EH (cell line): ENCODE measurements at places on chromosomes 2 and 18.

DNA sequence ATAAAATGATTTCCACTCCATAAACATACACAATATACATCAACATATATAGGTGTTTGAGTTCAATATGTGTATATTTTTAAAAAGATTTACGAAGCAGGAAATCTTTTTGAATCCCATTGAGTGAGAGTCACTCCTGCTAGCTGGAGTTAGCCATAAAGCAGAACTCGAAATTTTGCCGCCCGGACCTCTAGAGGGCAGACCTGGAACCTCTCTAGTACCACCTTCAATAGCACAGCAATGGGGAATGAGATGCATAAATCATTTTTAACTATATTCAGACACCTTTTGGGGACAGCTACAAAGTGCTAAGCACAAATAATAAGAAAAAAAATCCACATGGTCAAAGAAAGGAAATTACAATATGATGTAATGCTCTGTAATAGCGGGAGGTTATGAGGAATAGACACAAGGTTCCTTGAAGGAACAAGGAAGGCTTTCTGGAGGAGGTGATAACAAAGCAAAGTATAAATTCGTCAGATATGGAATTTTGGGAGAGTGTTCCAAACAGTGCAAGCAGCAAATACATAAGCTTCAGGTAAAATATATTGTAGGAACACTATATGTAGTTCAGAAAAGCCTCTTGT is 533.4 kb downstream of the ERBB4 start:
- DNase-seq, result peak; percentile 40

DNA sequence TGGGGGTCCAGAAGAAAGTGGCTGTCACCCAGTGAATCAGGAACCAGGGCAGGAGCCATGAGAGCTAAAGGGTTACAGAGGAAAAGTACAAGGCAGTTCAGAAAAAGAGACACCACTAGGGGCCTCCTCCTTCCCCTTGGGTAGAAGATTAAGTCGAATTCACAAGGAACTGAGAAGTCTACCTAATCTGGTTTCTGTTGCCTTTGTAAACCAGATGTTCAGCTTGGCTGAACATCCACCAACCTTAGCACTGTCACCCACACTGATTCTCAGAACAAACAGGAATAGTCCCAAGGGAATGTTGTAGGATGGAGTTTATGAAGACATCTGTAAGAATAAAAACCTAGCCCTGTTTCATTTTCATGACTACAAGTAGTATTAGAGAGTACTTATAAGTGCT is 90.4 kb upstream of the NOSTRIN start:
- DNase-seq, result no peak

DNA sequence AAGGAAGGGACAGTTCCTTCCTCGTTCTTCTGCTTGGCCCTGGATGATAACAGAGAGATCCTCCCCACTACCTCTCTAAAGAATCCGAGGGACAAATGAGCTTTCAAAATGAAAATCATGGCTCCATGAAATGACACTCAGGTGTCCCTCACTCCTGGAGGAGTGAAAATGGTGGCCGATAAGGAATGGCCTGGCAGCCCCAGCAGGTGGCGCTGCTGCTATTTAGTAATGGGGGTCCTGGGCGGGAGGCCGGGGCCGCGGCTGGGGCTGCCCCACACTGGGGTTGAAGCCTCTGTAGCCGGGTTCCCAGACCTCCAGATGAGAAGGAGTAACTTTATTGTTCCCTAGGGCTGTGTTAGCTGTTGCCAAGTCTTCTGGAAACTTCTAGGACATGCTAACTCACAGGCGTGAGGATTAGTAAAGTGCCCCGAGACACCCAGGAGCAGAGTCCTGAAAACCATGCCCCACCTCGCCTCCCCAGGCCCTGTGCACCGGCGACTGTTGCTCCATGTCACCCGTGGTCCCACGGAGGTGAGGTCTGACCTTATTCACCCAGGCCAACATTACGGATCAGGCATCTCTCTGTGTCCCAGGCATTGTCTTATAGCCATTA is 138.0 kb downstream of the CTIF start:
- DNase-seq, result peak; percentile 58

- DNase-seq, result peak; percentile 89
Measured at GRCh38 chr18:62526098-62527025, 3.5 kb downstream of the ZCCHC2 start.

- no peak for DNase-seq
Measured at GRCh38 chr18:39057423-39058064, 1491.9 kb upstream of the CELF4 start.

DNA sequence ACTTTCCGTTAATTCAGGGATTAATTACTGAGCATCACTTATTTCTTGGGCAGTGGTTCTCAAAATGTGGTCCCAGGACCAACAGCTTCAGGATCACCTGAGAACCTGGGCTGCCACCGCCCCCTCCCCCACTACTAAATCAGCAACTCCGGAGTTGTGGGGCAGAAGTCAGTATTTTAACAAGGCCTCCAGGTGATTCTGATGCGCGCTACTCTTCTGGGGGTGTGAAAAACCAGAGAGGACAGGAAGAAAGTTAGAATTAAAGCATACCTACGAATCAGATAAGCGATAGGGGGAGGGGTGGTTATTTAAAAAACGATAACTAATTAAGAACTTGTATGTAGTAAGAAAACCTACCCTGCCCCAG is 319 bp downstream of the ZSCAN30 start:
- DNase-seq, result no peak

GRCh38 chr18:13793819-13794218 is 30.1 kb upstream of the MC5R start:
- DNase-seq, result no peak

GRCh38 chr2:133643863-133644262 is 75.6 kb upstream of the NCKAP5 start:
- DNase-seq, result no peak

GRCh38 chr2:190511104-190511503 is 23.4 kb downstream of the NEMP2 start:
- DNase-seq, result peak; percentile 55

GRCh38 chr2:13015532-13016320 is 299.0 kb downstream of the TRIB2 start:
- DNase-seq, result no peak

DNA sequence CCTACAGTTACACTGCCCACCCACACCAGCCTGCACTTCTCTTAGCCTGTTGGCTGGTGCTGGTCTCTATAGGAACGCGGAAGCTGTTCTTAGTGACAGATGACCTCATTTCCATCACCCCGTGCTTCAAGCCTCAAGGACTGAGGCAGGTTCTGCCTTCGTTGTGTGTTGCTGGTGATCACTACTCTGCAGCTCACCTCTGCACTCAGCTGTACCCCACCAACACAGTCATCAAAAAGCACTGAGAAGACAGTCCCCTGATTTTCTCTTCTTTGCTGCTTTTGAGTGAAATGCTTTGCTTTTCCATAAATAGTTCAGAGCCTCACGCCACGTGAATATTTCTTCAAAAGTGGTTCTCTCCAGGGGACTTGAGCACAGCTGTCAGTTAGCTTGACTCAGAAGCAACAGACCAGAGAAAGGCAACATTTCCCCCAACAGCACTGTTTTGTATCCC is 225.7 kb upstream of the CCDC150 start:
- DNase-seq, result no peak

DNA sequence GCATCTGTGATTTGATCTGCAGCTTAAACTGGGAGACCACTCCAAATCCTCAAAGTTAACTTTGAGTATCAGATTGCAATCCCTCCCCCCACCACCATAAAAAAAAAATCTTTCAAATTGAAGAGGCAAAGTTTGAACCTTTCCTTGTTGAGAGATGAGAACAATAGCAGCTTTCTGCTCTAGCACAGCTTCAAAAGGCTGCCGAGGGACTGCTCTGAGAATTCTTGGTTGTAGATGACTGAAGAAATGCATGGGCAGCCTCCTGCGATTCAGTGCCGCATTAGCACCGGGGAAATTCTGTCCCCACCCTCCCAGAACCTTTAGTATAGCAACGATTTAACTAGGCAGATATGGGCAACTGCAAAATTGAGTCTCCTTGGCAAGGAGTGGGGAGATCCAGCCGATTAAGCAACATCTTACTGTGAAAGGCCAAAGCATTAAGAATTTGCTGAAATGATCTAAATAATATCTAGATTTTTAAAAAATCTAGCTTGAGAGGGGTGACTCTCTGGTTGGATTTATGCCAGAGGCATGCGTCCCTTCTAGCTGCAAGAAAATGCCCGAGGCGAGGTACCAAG is 3.9 kb upstream of the SP5 start:
- DNase-seq, result no peak

- DNase-seq, result no peak
Measured at GRCh38 chr2:112790305-112790704, 6.0 kb upstream of the IL1A start.

DNA sequence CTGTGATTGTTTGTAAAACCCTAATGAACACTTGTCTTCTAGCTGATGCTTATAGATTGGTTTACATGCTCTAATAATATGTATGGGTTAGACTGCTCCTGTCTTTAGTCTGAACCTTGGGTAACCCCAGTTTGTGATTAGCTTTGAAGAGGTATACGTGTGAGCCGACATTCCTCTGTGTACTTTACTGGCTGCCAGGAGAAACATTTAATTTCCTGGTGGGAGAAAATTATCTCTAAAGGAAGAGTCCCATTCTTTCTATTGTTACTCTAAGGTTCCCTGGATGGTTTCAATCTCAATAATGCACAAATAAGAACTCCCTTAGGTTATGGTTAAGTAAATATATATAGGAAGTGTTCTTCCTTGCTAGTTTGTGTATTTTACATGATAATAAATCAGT is 143.6 kb upstream of the ZSWIM2 start:
- DNase-seq, result no peak

- DNase-seq, result no peak
Measured at GRCh38 chr2:121635371-121635770, 13.9 kb downstream of the CLASP1 start.

GRCh38 chr2:239131521-239131920 is 269.3 kb downstream of the HDAC4 start:
- DNase-seq, result no peak

DNA sequence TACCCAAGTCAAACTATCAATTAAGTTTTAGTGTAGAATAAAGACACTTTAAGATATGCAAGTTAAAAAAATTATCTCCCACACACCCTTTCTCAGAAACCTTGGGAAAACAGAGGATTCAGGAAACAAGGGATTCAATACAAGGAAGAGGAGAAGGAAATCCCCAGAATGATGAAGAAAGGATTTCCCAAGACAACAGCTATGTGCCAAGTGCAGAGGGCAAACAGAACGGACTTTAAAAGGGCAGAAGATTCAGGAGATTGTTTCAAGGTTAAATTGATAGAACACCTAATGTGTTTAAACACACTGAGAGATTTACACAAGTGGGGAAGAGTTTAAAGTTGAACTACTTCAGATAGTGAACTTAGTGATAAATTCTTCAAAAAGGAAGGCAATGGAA is 71.5 kb upstream of the EPAS1 start:
- DNase-seq, result no peak

GRCh38 chr2:20091305-20091991 is 40.0 kb upstream of the LAPTM4A start:
- peak; percentile 96 for DNase-seq

DNA sequence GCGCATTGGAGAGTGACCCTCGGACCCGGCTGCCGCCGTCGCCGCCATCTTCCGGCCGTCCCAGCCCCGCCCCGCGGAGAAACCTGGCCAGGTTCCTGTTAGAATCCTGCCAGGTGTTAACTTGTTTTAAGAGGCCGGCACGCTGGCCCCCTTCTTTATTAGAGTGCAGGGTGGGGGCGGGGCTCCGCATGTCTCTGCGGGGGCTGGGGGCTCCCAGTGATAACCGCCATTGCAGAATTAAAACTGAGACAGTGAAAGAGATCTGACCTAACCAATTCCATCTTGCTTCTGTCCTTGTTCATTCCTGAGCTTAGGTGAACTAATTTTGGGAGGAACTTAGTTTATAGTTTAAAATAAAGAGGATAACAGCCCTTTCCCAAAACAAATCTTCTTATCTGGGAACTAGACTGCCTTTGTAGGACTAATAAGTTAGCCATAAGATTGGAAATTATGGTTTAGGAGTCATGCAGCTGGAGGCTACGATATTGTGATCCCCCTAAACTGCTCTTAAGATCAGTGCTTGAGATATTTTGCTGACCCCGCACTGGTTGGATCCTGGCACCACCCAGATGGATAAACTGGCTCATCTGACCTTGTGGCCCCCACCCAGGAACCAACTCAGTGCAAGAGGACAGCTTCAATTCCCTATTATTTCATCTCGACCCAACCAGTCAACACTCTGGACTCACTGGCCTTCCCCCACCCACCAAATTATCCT is 543 bp upstream of the STARD7 start:
- DNase-seq, result peak; percentile 3

DNA sequence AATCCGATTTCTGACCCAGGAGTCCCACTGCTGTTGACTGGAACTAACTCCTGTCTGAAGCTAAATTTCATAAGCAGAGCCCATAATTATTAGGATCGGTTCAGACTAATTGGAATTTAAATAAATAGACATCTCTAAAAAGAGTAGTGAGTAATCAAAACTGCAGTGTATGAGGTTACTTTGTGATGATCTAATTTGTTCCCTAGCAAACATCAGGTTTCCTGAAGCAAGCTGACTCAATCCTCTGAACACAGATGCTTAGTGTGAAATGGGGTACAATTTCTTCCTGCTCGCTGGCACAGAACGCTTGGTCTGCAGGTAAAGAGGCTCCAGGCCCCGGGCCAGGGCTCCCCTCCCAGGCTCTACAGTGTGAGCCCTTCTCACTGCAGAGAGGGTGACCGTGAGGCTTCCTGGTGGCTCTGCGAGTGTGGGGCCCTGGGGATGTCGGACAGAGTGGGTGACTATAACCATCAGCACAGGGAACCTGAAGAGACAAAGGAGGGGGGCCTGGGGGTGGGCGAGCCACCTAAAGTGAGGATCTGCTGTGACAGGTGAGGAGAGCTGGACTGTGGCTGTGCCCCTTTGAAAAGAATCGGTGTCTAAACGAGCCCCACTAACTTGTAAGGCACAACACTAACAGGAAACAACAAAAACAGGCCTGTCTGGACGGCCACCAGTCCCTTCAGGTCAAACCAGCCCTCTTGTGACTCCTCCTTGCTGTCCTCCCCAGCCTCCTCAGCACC is 20.2 kb downstream of the CHST10 start:
- no peak for DNase-seq

DNA sequence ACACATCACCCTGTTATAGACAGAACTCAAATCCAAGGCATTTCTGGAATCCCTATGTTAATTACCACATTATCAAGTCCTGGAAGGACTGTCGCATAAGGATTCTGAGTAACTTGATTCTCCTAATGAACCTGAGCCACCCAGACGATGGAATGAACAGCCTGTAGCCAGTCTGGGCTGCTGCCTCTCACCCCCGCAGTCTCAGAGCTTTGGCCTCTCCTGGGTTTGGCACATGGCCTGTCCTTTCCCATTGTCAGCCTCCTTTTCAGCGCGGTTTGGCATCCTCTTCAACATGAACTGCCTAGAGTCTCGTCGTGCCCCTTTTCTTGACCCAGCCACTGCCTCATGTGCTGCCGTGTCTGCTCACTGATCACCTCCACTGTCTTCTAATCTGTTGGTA is 147.6 kb downstream of the SLC8A1 start:
- peak; percentile 23 for DNase-seq

GRCh38 chr2:162318328-162319180 is at the start of gene IFIH1:
TSS of gene IFIH1 (minus strand) at chr2:162318684. CDS start at chr2:162318307, 377 bp downstream.
- DNase-seq, result peak; percentile 91

DNA sequence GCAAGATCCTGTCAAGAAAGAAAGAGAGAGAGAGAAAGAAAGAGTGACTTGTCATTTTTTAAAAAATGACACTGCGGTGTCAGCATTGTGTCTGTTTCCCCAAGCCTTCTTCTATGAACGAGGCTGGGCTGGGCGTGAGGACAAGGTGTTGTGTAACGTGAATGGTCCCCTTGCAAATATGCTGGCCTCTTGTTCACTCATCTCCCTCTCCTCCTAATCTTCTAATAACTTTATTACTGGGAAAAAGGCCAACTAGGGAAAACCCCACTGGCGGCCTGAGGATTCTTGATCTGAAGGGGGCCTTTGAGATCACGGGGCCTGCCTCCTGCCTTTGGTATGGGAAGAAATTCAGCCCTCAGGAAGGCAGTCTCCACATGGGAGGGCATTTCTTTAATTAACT is 163.1 kb downstream of the MIB1 start:
- no peak for DNase-seq
